ENCODE measurements at places on chromosomes 13 and 19. TPM values are rescaled to one million over a fixed set of nuclear protein-coding genes. Genes with fewer than 3 reads are reported as not detected.

DNA sequence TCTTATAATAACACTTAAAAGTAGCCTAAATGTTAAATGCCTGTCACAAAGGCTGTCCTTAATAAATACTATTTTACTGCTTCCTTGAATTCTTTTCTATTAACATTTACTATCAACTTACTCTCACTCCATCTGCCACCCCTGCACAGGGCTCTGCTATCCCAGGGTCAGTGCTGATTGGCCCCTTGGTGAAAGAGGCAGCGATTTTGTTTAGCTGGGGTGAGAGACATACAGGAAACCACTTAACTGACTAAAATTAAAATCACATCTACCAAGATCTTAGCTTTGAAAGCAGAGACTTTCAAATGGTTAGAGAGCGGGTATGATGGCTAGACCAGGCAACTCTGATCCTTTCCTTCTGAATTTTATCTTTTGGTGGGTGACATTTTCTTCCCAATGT is 149.9 kb upstream of the HTR2A start:
- H3K4me3 ChIP-seq, result no peak overlapping the region
- no peak overlapping the region for H3K27ac ChIP-seq
- DNase-seq, result no peak
- H3K4me1 ChIP-seq, result no peaks in the 10 kb centered on the region
- no peaks in the 10 kb centered on the region for H3K36me3 ChIP-seq
- H3K27me3 ChIP-seq, result no peaks in the 10 kb centered on the region

DNA sequence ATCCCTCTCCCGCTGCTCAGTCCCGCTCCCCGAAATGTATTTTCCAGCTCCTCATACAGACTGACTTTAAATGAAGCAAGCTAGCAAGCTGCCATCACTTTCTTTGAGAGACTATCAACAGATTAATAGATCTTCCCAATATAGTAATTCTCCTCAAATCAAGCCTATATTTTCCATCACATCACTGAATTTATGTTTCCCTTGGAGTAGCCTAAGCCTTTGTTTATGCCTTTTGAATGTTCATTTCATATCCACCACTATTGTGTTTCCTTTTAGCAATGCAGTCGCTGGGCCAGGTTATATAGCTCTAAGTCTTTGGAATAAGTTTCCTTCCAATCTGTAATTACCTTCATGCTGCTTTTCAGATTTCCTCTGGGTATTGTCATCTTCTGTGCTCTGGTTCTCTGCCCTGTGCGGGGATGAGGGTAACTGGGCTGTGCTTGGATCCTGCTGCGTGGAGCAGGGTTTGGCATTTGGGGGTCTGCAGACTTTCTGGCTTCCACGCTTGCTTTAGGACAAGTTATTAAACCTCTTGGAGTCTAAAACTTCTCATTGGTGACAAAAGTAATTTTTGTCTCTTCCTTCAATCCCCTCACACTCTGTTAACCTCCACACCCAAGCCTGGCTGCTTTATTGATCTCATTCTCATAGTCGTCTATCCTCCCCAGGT is 256.9 kb downstream of the DLEU7 start:
- H3K27me3 ChIP-seq, result no peaks in the 10 kb centered on the region
- no peak for DNase-seq
- H3K4me1 ChIP-seq, result no peaks in the 10 kb centered on the region
- H3K27ac ChIP-seq, result no peak overlapping the region

PDE4A gene
- 17.1 TPM for total RNA-seq

COLGALT1 gene
- 41.5 TPM for total RNA-seq
